ENCODE measurements at places on chromosomes 7 and 10. TPM values are rescaled to one million over a fixed set of nuclear protein-coding genes. Genes with fewer than 3 reads are reported as not detected.

Gene WEE2
- not detected for total RNA-seq

Gene CYP2W1
- not detected for total RNA-seq

Gene GLRX3
- total RNA-seq: 114 TPM

Gene MMP21
- 0.09 TPM for total RNA-seq

Gene TUBB8
- not detected for total RNA-seq

Gene LBX1
- total RNA-seq: 0.08 TPM

Gene CUTC
- total RNA-seq: 18.3 TPM

Gene PIP
- not detected for total RNA-seq

Gene CALHM1
- total RNA-seq: not detected

Gene CALML3
- not detected for total RNA-seq

Gene TLX1
- not detected for total RNA-seq

Gene TNS3
- total RNA-seq: 28.3 TPM

Gene MEOX2
- 13.0 TPM for total RNA-seq

Gene HOXA11
- total RNA-seq: not detected

Gene MTERF1
- total RNA-seq: 15.8 TPM

Gene PAPOLB
- total RNA-seq: not detected

Gene A1CF
- not detected for total RNA-seq

All from fibroblast of the aortic adventitia (primary cell).